NCI-H2081 treated with DMSO at 0.1 percent for 48 hours (cell line): ENCODE measurements at places on chromosomes 12 and 14.

DNA sequence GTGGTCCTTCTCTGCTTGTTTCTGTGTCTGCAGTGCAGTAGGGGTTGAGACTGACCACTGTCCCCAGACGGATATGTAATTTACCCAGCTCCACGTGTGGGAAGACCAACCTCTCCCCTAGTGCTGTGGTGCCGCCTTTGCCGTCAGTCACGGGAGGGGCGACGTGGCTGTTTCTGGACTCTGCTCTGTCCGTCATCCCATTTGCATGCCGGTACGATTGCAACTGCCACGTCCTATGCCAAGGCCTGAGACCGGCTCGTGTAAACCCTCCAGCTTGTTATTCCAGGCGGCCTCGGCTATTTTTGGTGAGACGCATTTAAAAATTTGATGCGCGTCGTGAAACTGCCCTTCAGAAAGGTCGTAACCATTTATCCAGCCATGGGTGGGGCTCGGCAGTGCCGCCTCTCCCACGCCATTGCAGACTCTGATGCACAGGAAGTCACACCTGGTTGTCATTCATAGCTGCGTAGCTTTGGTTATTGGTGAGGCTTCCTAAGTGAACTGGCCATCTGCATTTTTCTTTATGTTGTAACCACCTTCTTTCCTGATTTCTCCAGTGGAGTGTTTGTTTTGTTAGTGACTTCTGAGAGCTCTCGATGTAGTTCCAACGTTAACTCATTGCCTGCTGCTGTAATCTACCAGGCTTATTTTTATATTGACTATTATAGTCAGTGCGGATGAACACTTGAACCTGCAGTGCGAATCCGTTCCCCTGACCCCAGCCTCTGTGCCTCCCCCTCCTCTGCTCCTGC, 75.1 kb downstream of the ADGRD1 start:
- no peak for DNase-seq

GRCh38 chr14:52202151-52202550, 65.3 kb upstream of the PTGDR start:
- DNase-seq, result no peak

DNA sequence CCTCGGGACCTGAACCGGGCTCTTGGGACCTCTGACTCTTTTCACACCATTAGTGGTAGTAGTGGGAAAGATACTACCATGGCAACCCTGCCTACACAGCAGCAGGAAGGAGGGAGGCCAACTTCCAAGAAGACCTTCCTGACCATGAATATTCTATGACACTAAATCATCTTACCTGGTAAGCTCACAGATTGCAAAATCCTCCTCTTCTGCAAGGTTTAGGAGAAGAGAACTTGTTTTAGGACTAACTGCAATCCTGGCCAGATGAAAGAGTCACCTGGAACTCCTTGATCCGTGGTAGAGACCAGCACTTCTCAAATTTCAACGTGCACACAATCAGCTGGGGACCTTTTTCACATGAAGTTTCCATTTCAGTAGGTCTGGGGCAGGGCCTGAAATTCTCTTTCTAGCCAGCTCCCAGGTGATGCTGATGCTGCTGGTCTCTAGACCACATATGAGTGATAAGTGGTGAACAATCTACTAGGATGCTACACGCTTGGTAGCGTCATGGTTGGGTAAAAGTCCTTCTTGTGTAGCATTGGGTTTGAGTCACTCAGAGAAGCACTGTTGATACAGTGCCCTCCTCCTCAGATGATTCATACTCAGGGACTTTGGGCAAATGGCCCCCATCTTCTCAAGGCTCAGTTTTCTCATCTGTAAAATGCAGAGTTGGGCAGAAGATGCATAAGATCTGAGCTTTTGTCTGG, 35.6 kb upstream of the FICD start:
- no peak for DNase-seq

GRCh38 chr12:26810330-26810729, 22.7 kb downstream of the ITPR2 start:
- DNase-seq, result no peak

DNA sequence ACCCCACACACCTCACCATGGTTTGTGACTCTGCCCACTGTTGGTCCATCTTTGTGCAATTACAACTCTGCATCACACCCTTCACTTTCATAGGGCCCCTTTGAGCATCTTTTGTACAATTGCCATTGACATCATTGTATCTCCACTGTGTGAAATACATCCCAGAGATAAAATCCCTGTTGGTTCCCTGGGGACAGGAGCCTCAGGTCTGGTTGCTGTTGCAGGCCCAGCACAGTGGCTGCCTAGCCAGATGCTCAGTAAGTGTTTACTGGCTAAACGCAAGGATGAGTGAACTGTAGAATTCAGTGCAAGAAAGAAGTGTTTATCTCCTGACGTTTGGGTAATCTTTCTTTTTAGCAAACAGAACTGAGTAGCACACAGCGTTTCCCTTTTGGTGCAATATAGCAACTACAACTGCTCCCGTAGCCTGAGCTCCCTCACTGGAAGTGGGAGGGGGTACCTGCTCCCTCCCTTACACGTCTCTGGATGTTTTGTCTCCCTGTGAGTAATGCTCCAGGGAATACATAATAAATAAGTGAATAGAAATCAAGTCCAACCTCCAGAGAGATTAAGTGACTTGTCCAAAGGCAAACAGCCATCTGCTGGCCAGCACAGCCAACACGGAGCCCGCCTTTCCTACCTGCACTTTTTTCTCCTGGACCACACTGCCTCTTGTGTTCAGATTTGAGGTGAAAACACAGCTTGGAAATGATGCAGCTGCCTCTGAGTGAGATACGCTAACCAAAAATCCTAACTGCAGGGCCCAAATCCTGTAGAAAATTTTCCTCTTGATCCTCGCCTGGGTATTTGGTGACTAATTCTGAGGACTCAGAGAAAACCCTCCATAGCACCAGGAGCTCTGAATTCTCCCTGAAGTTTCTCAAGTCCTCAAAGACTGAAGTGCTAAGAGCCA, 27.4 kb downstream of the GALNT16 start:
- DNase-seq, result no peak

DNA sequence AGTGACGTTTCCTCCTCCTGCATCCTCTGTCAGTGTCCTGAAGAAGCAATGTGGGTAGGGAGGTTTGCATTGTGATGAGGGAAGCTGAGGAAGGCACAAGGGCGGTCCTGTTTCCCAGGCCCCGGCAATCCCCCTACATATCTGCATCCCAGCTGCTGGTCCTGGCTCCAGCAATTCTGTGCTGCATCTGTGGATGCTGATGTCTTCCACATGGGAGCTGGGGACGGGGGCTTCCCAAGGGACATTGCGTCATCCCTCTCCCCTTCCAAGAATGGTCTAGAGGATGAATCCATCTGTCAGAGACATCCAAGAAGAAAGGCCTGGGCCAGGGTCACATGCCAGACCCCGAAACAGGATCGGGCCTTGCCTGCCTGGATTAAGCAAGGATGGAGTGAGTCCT, 52.1 kb downstream of the TSPAN11 start:
- DNase-seq, result no peak

DNA sequence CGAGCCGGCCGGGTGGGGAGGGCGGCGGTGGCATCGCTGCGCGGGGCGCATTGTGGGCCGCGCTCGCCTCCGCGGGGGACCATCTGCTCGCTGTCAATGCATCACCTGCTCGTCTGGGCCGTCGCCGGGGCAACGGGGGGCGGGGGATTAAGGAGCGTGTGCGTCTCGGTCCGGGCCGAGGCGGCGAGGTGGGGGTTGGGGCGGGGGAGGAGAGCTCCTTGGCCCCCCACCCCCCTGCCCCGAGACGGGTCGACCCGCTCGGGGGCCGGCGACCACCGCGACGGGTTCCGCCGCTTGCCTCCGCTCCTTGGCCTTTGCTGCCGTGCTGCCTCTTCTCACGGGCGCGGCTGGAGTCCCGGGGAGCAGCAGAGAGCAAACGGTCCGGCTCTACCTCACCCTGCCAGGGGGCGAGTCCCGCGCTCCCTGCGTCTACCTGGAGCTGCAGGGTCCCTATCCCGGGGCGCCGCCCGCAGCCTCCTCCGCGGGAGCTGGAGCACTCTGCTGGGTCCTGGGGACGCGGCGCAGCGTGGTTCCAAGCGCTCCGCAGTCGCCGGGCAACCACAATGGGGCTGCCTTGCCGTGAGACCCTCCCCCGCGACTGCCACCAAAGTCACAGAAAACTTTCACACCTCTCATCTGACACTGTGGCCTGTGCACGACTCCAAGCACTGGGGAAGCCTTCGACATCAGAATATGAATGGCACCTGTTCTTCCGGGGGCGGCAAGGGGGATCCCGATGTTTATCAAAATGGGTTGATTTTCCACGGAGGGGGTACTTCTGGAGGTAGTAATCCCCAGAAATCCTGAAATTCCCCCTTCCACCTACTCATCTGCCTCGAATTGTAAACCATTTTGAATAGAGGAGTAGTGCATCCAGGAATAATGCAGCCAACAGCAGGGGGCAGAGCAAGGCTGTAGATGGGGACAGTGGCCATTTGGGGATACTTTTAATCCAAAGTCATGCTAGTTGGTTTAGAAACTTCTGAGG, at the start of gene C12orf42:
Gene C12orf42, minus strand, starts transcription at position 500 of the 988 bp plus-strand sequence. CDS start 17,542 bp downstream, outside the sequence.
- peak; percentile 47 for DNase-seq

DNA sequence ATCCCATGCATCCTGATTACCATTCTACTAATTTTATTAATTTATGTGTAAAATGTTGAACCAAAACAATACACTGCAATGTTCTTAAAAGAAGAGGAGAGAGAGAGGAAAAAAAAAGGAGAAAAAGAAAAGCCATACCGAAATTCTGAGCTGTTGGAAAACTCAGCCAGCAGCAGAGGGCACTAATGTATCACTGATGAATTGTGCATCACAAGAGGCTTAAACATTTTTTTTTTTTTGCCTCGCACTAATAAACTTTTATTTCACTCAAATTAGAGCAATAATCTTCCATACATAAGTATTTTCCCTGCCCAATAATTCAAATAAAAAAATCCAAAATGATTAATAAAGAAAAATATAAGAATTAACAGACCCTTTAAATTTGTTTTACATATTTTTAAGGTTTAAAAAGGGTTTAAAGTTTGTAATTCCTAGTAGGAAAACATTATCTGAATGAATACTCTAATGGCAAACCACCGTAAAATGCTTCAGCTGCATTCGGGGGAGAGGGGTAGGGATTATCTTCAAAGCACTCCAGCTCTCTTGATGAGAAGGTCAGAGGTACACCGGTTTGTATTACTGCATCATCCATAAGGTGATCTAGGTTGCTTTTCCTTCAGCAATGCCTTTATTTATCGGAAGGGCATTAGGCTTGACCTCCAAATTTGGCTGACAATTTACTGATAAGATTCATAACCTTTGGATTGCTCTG, 41.9 kb downstream of the ATP23 start:
- DNase-seq, result no peak
